ENCODE measurements at places on chromosomes 1 and 21.

DNA sequence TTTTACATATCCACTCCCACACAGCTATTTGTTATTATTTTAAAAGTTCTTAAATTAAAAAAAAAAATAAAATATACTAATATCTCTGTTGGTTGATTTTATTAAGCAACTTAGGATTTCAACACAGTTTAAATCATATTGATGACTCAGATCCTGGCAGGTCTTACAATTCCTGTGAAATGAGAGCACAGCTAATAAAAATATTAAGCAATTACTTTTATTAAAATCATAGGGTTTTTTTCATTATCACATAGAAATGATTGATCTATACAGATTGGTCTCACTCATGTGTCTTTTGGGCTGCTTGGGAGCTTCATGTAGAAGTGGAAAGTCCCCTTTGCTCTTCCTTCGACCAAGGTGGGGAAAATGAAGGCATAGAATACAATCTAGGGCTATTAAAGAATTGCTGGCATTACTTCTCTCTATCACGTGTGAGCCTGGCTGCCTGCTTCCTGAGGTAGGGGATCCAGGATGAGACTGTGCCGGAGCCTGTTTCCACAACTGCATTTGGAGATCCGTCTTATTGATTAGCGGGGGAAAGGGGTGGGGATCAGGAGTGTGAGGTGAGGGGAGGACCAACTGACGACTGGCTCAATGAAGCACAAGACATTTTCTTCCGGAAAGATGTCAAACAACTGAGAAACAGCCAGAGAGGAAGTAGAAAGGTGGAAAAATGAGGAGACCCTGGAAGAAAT is 858.0 kb downstream of the USP25 start:
- no peak for DNase-seq

GRCh38 chr1:93490357-93490756 is 42.4 kb downstream of the FNBP1L start:
- DNase-seq = no peak

DNA sequence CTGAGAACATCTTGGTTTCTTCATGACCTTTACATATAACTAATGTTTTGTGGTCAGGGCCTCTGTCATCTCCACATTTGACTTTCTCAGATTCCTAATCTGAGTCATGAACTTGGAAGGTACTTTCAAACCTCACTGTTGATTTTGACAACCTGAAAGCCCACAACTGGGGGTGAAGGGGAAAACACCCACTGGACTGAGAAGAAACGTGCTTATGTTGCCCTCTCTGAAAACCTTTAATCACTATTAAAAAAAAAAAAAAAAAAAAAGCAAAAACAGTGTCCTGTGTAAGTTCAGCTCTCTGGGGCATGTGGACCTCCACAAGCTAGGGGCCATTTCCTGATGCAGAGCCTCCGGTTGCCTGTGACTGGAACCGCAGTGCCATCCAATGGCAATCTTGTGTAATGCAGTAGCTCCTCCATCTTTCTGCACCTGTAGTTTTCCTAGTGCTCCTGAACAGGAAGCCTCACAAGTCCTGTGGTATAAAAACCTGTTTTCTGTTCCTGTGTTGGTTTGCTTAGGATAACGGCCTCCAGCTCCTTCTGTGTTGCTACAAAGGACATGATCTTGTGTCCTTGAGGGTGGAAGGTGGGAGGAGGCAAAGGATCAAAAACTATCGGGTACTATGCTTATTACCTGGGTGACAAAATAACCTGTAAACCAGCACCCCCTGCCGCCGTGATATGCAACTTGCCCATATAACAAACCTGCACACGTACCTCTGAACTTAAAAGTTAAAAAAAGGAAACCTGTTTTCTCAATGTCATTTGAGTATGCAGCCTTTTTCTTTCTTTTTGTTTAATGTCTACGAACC is 124.5 kb downstream of the ZNF648 start:
- no peak for DNase-seq

GRCh38 chr21:35658242-35658641 is 402.1 kb downstream of the SETD4 start:
- no peak for DNase-seq

DNA sequence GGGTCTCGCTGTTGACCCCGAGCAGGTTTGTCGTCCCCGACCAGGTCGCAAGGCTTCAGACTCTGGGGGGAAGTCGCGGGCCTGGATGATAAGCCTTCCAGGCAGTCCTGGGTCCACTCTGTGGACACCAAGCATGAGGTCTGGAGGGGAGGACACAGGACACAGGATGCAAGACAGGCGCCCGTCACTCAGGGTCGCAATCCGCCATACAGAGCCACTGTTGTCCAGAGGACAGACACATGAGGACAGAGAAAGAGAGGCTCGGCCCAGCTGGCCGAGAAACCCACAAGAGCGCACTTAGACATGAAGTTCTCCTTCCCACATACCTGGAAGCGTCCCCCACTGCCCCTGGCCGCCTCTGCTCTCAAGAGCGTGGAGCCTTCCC is 4.8 kb upstream of the FOXD2 start:
- no peak for DNase-seq

- no peak for DNase-seq
Observed at GRCh38 chr1:87336623-87337067, 8.0 kb downstream of the LMO4 start.

DNA sequence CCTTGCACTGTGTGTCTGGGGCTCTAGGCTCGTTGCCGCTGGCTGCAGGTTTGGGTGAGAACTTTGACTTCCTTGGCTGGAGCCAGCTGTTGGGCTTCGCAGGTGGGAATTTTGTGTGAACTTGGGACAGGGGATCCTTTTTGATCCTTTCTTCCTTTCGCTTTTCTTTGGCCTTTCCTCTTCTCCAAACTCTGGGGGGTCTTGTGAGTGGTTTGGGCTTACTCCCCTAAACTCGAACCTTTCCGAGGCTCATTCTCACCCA is 643 bp downstream of the COQ8A start:
- no peak for DNase-seq

All from activated T-helper 1 cell treated with anti-CD3 and anti-CD28 coated beads, Interleukin-2, amount 50 U/mL, for 16 hours (primary cell).